ENCODE measurements at places on chromosomes 3 and 15.
A peak's percentile ranks its signal among the peaks of the same experiment; 100 is the strongest.

DNA sequence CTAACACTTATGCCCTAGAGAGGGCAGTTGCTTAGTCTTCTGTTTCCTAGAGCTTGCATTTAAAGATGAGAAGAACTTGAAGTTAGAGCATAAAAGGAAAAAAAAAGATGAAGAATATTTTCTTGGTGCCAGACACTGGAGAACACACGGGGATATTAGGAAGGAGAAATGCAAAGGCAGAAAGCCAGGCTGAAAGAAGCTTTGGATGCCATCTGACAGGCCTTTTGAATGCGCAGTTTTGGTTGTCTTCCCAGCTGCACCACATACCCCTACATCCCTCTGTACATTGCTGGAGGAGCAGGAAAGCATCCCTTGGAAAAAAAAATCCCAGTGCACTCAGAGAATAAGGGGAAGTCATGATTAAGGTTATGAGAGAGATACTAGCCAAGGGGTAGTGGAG lies 378.9 kb downstream of the GAP43 start:
- no peak for DNase-seq

DNA sequence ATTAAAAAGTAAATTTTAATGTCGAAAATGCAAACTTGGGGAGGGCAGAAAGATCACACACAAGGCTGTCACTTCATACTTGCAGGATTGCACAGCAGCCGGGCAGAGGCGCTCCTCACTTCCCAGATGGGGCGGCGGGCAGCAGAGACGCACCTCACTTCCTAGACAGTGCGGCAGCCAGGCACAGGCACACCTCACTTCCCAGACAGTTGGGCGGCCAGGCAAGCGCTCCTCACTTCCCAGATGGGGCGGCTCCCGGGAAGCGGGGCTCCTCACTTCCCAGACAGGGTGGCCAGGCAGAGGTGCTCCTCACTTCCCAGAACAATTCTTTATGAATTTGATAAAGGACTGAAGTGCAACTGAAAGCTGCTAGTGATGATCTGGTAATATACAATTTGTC lies 21.2 kb downstream of the RLBP1 start:
- DNase-seq: no peak

DNA sequence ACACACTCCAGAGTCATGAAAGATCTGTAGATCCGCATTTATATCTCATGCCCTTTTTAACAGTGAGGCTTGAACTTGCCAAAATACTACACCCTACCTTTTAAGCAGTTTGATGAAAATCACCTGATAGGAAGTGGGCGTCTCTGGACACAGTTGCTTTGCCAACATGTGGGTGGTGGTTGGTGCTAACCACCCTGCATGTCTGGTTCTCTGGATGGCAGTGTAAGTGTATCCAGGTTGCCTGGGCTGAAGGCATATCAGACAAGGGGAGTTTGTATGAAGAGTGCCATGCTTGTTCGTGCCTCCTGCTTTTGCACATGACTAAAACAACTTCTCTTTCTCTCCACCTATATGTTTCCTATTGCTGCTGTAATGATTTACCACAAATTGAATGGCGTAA lies 159.6 kb downstream of the GHSR start:
- no peak for DNase-seq

- peak; percentile 67 for DNase-seq
Measured at GRCh38 chr3:13080591-13080990, 7.4 kb upstream of the IQSEC1 start.

DNA sequence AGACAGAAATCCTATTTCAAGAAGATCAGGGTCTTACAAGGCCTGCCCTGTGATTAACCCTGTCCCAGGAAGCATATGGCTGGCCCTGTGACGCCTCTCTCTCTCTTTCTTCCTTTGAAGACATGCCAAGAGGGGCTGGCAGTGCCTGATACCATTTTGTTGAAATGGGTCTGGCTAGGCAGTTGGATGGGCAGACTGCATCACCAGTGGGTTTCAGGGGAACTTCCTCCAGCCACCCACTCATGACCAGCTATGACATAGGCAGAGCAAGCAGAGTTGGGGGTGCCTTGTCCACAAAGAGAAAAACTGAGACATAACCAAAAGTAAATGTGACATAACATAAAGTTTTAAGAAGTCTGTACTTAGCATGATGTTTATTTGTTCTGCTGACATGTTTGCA lies 31.4 kb upstream of the MANF start:
- DNase-seq: no peak

DNA sequence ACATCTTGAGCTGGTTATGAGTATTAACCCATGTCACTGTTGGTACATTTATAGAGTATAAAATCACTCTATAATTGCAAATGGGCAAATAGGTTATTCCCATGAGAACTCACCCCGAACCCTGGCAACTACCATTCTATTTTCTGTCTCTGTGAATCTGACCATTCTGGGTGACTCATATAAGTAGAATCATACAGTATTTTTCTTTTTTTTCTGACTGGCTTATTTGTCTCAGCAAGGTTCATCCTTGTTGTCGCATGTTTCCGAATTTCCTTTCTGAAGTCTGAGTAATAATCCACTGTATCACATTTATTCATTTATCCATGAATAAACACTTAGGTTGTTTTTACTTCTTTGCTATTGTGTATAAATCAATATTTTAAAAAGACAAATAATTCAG lies 59.9 kb upstream of the CHRM5 start:
- peak; percentile 81 for DNase-seq

GRCh38 chr3:115903843-115904242 lies 280.5 kb downstream of the GAP43 start:
- peak; percentile 9 for DNase-seq

DNA sequence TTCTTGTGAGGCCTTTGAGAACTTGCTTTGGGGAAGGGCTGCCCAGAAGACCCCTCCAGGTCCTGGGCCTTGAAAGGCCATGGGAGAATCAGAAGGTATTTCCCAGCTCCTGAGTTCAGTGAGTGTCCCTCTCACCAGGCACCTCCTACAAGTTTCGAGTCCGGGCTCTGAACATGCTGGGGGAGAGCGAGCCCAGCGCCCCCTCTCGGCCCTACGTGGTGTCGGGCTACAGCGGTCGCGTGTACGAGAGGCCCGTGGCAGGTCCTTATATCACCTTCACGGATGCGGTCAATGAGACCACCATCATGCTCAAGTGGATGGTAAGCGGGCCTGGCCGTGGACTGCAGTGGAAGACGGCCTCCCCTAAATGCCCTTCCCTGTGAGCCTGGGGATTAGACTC lies 68.3 kb downstream of the BOC start:
- no peak for DNase-seq

DNA sequence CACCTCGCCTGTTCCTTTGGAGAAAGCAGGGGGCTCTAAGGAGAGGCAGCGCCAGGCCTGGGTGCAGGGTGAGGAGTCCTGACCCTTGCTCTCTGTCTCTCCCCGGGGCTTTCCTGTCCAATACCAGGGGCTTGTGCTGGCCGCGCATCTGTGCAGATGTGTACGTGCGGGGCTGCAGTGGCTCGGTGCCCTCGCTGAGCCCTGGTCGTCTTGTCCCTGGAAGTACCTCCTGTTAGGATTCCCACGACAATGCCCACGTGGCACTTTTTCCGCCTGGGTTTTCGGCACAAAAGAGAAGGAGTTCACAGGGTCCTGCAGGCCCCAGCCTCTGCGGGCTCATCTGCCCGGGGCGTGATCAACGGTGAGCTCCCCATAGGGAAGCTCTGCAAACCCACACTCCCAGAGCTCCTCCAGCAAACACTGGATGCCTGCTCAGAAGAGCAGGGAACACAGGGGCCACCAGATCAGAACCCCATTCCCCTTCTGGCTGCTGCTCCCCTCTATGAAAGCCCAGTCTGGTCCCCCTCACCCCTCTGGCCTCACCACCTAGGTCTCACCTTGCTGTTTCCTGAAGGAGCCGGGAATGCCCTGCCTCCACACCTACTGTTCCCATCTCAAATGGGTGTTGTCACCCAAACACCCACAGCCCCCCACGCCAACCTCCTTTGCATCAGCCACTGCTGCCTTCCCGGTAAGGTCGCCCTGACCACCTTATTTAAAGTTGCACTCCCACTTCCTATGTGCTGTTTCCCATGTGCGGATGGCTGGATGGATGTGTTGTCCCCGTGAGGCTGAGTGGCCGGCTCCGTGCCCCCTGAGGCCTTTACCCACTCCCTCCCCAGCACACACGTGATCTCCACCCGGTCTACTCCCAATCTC lies 62.6 kb upstream of the PRR20G start:
- no peak for DNase-seq

DNA sequence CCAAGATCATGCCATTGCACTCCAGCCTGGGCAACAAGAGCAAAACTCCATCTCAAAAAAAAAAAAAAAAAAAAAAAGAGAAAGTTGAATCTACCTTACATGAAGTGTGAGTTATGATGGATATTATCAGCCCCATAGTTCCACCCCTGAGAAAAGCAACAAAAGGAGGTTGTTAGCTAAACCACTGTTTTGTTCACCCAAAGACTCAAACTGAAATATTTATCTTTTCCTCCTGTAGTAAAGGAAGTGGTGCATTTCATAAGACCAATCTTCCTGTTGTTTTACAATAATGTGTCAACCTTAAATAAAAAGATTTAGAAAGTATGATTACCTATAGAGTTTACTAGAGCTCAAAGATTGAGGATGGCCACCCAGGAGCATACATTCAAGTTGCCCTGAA lies 18.7 kb upstream of the TRMT10C start:
- no peak for DNase-seq

- DNase-seq: no peak
Measured at GRCh38 chr3:95715128-95715527, 1099.3 kb upstream of the EPHA6 start.

DNA sequence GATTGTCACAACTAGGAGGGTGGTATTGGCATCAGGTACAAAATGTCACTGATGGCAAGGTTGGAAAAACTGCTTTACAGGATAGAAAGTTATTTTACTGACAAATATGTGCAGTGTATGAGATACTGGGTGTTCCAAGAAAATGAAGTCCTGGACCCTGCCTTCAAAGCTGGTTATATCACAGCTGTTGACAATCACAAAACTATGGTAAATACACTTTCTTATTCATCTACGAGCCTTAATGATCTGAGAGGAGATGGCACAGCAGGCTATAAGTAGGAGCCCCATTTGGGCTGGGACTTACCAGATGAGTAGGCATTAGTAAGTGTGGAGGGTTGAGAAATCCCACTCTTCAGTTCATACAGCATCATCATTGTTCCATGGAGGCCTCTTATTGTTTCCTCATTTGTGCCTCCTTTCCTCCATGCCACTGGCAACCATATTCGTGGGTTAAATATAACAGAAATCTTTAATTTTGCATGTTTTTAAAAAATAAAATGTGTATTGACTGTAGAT lies 66.9 kb downstream of the CMTM8 start:
- DNase-seq: no peak

DNA sequence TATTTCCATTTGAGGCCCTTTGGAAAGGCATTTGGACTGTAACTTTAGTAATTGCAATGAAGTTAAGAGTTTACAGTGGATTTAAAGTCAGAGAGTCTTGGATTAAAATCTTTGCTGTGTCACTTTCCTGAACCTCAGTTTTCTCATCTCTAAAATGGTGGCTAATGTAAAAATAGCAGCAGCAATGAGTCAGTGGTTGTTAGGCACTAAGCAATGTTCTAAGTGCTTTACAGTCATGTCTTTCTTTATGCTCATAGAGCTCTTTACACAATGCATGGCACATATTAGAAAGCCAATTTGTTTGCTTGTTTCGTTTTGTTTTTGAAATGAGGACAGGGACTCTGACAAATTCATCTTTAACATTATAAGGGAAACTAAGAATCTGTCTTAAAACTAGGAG lies 222.7 kb upstream of the DNAJC19 start:
- DNase-seq: peak; percentile 3

DNA sequence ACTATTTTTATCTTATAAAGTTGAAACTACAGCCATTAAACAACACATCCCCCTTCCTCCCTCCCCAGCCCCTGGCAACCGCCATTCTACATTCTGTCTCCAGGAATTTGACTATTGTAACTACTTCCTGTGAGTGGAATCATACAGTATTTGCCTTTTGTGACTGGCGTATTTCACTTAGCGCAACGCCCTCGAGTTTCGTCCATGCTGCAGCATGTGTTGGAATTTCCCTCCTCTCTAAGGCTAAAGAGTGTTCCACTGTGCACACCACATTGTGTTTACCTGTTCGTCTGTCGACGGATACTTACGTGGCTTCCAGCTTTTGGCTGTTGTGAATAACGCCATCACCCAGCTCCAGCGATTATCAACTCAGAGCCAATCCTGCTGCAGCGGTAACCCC lies 52.0 kb upstream of the DLG1 start:
- DNase-seq: no peak

DNA sequence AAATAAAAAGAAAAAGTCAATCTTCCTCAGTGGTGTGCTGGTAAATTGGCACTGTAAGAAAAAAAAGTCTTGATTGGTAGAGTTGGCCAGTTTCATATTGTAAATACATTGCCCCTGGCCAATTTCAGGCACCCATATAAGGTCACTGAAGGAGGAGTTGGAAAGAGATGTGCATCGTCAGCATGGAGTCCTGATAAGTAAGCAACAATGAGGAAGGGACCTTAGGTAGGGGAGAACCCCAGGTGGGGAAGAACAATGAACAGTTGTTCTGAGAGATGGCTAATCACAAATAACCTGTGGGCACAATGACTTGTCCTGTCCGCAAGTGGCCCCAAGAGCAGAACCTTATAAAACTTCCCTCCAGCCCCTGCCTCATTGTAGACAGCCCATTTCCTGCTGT lies 8.6 kb upstream of the CYP8B1 start:
- no peak for DNase-seq

- peak; percentile 47 for DNase-seq
Measured at GRCh38 chr3:179446501-179446900, 4.8 kb downstream of the GNB4 start.

DNA sequence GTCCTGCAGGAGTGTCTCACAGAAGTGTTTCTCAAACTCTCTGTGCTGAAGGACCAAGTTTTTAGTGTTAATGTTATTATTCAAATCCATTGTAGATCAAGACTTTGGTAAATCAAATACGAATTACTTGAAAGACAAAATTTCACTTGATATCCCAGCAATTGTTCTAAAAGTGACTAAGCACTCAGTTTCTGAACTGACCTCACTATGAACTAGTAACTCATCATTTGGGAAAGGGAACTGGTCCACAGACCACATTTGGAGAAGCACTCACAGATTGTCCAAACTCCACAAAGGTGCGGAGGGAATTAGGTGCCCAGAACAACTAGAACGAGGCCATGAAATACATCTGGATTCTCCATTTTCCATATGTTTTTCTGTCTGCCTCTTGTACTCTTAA lies 25.6 kb downstream of the FAM43A start:
- peak; percentile 17 for DNase-seq

- DNase-seq: peak; percentile 53
Measured at GRCh38 chr3:125381314-125381713, 6.2 kb upstream of the ZNF148 start.

DNA sequence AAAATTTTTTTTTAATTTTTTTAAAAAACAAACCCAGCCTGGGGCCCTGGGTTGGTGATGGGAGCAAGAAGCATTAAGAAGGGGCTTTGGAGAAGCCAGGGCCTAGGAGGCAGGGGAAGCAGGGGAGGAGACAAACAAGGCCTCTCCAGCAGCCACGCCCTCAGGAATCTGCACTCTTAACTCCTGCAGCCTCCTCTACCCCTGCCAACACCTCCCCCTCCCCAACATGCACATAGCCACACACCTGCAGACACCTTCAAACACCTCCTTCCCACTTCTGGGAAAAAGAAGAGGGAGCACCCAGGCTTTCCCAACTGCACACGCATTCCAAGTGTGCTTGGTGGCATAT lies 2.7 kb upstream of the DCAF1 start:
- DNase-seq: no peak

- DNase-seq: peak; percentile 78
Measured at GRCh38 chr3:107845380-107846278, 245.2 kb downstream of the CD47 start.
